ENCODE measurements at places on chromosomes 6 and 20.

GRCh38 chr20:63138855-63139341 is 77.0 kb downstream of the YTHDF1 start:
- no peak for DNase-seq

GRCh38 chr6:149694921-149695320 is 23.0 kb downstream of the LATS1 start:
- no peak for DNase-seq

- no peak for DNase-seq
These were observed 118.8 kb downstream of the CDKAL1 start for GRCh38 chr6:20653085-20653479.

GRCh38 chr20:36454698-36455427 is 86.5 kb upstream of the MYL9 start:
- DNase-seq, result no peak

DNA sequence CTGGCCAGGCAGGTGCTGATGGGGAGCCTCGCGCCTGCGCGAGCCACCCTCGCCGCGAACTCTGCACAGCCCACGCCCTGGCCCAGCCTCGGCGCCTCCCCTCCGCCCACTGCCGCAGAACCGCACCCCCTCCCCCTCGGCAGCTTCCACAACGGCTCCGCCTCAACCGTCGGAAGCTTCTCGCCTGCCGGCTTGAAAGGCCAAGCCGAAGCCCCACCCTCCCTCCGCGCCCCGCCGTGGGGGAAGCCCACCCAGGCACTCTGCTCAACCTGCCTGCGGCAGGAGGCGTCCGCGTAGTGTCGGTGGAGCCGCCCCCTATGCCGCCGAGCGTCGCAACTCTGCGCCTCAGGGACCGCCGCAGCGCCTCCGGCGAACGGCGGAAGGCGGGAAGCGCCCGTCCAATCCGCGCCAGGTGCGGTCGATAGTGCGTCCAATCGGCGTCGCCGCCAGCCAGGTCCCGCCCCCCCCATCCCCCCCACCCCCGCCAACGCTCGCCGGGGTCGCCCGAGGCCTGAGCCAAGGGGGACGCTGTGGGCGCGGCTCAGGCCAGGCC is at the start of gene SYCP2:
SYCP2 (minus strand) TSS at position 342 of the 553 bp plus-strand sequence. CDS start 11,224 bp downstream, outside the sequence.
- DNase-seq, result no peak

- no peak for DNase-seq
These were observed 151.1 kb downstream of the TMEM242 start for GRCh38 chr6:157172231-157172701.

DNA sequence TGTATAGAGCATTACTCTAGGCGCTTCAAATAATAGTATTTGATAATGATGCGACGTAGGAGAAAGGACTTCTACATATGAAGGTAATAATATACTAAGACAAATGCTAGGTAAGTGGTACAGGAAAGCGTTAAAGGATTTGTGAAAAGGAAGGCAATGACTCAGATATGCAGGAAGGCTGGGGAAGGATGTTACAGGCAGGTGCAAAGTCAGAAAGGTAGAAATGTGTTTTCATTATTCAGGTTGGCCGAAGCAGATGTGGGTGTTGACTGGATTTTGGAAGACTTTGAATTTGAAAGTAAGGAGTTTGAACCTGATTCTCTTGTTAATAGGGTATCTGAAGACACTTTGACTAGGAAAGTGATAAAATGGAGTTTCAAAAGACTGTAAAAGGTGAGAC is 51.0 kb downstream of the STK4 start:
- DNase-seq, result no peak

GRCh38 chr20:38441916-38442315 is 6.8 kb upstream of the SNHG17 start:
- DNase-seq, result no peak

GRCh38 chr20:19993958-19994669 is 23.0 kb upstream of the NAA20 start:
- no peak for DNase-seq

- no peak for DNase-seq
These were observed 194.2 kb downstream of the SLC35F1 start for GRCh38 chr6:118101220-118101619.

- DNase-seq, result no peak
These were observed 62.4 kb upstream of the QKI start for GRCh38 chr6:163352011-163352685.

DNA sequence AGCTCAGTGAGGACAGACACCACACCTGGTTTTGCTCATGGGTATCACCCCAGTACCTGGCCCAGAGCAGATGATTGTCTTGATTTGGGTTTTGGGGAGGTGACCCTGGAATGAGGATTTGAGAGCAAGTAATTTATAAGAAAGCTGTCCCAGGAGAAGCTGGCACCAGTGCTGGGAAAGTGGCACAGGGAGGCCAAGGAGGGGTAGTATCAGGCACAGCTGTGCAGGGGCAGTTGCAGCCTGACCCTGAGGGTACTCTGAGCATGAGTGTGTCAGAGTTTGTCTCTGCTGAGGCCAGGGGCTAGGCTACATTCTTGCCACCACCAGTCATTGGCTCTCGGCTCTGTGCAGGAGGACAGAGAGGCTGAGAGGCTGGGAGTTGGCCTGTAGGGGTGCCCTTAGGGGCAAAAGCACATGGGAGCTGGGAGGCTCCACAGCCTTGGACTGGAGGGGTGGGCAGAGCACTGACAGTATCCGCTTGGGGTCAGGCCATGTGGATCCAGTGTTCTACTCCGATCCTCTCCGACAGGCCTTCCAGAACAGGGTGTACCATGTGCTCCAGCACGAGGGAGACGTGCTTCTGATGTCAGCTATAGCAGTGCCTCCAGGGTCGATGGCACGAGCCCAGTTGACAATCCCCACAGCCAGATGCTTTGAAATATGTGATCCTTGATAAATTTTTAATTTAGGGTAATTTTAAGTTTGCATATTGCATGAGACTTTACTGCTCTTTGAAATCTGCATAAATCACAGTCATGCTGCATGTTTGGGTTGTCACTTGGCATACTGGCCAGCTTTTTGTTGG is 121.3 kb downstream of the PHACTR3 start:
- DNase-seq, result no peak

- no peak for DNase-seq
These were observed 11.0 kb downstream of the TREM1 start for GRCh38 chr6:41275489-41275888.

DNA sequence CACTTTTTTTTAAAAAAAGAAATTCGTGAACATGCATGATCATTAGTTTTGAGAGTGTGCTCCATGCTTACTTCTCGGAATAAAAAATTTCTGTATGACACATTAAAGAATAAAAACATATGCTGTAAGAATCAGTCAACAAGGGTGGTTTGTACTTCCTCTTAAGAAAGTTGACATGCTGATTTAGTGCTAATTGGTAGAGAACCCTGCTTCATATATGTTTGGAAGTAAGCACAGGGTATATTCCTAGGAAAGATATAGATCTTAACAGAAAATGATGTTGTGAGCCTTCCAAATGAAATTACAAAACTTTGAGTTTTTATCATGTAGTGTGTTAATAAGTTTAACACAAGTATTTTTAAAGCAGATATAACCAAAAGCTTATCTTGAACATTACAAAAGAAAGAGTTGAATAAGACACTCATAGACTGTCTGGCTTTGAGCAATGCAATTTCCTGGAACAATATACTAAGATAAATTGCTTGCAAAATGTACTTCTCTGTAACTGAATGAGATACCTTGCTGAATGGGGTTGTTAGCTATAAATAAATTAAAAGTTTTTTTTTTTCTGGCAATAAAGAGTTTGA is 13.8 kb upstream of the VIP start:
- no peak for DNase-seq

- DNase-seq, result no peak
These were observed 46.7 kb downstream of the SLC24A3 start for GRCh38 chr20:19259141-19259591.

DNA sequence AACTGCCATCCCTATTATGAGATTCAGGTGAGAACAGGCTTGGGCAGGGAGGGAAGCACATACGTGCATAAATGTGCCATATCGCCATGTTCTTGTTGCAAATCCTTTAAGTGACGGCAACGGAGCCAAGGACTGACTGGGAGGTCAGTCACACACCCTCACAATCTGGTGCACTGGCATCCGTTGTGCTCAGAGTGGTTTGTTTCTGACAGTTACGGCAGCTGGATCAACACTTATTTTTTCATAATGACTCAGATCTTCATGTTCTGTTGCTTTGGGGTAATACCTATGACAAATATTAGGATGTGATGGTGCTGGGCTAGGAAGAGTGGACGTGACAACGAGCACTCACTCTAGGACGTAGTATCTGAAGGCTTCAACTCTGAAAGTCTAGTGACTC is 56.2 kb upstream of the PREP start:
- no peak for DNase-seq

Data from forelimb muscle (tissue), 1 donor.